Osteoblast (primary cell): ENCODE measurements at places on chromosomes 12 and 14. TPM values are rescaled to one million over a fixed set of nuclear protein-coding genes. Genes with fewer than 3 reads are reported as not detected.

- H3K4me3 ChIP-seq = peak overlapping the region; percentile 91
- no peak for DNase-seq
- H3K27ac ChIP-seq = peak overlapping the region; percentile 97
- no peaks in the 10 kb centered on the region for H3K27me3 ChIP-seq
Observed at GRCh38 chr12:71840231-71840847, 780 bp downstream of the TBC1D15 start.

- no peak for DNase-seq
- H3K4me1 ChIP-seq = no peaks in the 10 kb centered on the region
Observed at GRCh38 chr12:114287821-114288525, 118.0 kb downstream of the TBX5 start.

- H3K36me3 ChIP-seq = no peaks in the 10 kb centered on the region
- H3K27me3 ChIP-seq = no peaks in the 10 kb centered on the region
- H3K27ac ChIP-seq = no peak overlapping the region
Observed at GRCh38 chr14:24518851-24519250, 10.8 kb upstream of the CMA1 start.

DNA sequence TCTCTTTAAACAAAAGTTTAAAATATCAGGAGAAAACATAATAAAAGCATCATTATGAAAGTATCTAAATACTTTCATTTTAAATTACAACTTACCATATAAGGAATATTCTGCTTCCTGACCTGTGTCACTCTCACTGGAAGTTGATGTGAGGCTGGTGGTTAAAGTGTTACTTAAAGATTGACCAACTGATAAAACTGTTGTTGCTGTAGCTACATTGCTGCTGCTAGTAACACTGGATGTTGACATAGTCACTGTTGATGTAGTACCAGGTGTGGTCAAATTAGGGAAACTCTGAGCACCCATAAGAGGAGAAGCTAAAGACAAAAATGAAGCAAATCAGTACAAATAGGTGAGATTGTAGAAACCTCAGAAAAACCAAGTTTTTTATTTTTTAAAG is 79.9 kb downstream of the HECTD1 start:
- H3K27me3 ChIP-seq = no peaks in the 10 kb centered on the region
- DNase-seq = no peak
- H3K4me3 ChIP-seq = no peak overlapping the region
- H3K27ac ChIP-seq = no peak overlapping the region
- H3K36me3 ChIP-seq = peaks cover 54% of the 10 kb centered on the region
- H3K4me1 ChIP-seq = no peaks in the 10 kb centered on the region

Gene TAS2R13
- total RNA-seq = 2.9 and 3.8 TPM in 2 replicates

- H3K4me1 ChIP-seq = peaks cover 71% of the 10 kb centered on the region
- no peak for DNase-seq
- peak overlapping the region; percentile 42 for H3K27ac ChIP-seq
- H3K36me3 ChIP-seq = peaks cover 39% of the 10 kb centered on the region
- no peaks in the 10 kb centered on the region for H3K27me3 ChIP-seq
Observed at GRCh38 chr12:12817616-12818015, 4.5 kb downstream of the DDX47 start.

Gene TSPAN19
- not detected in 2 replicates for total RNA-seq

DNA sequence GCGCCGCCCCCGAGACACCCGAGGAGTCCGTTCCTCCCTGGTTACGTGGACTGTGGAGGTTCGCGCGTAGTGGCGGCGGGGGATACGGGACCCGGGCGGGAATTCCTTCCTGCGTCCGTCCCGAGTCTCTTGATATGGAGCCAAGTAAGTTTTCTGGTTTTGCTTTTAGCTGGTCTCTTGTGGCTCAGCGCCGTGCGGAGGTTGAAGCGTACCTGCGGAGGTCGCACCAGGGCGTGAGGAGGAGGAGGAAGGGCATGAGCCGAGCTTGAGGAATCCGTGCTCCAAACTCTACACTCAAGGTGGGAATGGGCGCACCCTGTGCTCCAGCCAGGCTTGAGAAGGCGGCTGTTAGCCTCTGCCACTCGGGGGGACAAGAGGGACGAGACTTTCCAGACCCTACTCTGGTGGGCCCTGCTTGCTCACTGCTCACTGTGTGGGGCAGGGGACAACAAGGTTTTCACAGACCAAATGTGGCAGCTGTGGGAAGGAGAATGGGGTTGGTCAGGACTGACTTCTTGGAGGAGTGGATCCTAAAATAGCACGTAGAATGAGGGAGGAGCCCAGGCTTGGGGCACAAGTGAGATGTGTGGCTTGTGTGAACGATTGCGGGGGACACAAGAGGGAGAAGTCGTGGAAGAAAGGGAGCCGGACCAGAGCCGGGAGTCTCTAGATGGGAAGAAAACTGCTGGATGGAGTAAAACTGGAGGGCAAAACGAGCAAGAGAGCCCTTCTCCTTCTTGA is 577 bp downstream of the ATG101 start:
- H3K27me3 ChIP-seq = no peaks in the 10 kb centered on the region
- peaks cover 58% of the 10 kb centered on the region for H3K4me1 ChIP-seq

GRCh38 chr12:14403711-14404196 is 38.3 kb downstream of the ATF7IP start:
- DNase-seq = peak; percentile 36
- no peaks in the 10 kb centered on the region for H3K36me3 ChIP-seq
- peak overlapping the region; percentile 67 for H3K27ac ChIP-seq
- H3K4me3 ChIP-seq = peak overlapping the region; percentile 13

- H3K27ac ChIP-seq = no peak overlapping the region
- no peaks in the 10 kb centered on the region for H3K36me3 ChIP-seq
- no peak for DNase-seq
- H3K27me3 ChIP-seq = no peaks in the 10 kb centered on the region
- H3K4me3 ChIP-seq = no peak overlapping the region
Observed at GRCh38 chr14:65223636-65224035, 121.3 kb upstream of the MAX start.

- DNase-seq = no peak
- H3K27me3 ChIP-seq = no peaks in the 10 kb centered on the region
- no peak overlapping the region for H3K27ac ChIP-seq
- no peak overlapping the region for H3K4me3 ChIP-seq
Observed at GRCh38 chr12:65586796-65587195, 237.5 kb upstream of the HMGA2 start.

Gene MIPOL1
- 9.0 and 9.7 TPM in 2 replicates for total RNA-seq

GRCh38 chr12:4172999-4173398 is 100.6 kb upstream of the CCND2 start:
- H3K4me1 ChIP-seq = no peaks in the 10 kb centered on the region
- H3K36me3 ChIP-seq = no peaks in the 10 kb centered on the region
- DNase-seq = no peak
- no peaks in the 10 kb centered on the region for H3K27me3 ChIP-seq
- H3K27ac ChIP-seq = no peak overlapping the region

Gene C12orf54
- total RNA-seq = not detected in 2 replicates

DNA sequence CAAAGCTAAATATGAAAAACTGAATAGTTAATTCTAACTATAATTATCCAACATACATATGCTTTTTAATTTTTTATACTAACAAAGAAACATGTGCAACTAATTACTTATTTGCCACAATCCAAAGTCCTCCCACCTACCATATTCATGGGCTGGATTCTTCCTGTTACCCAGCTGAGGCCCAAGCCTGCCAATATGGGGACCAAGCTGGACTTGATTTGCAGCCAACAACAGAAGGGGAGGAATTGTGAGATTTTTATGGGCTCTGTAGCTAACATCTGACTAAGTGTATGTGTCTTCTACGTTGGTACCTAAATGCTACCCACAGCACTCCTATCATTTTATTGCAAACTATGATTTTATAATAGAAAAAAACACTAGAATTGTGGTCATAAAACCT is 13.1 kb upstream of the ANKS1B start:
- H3K36me3 ChIP-seq = no peaks in the 10 kb centered on the region
- no peak overlapping the region for H3K27ac ChIP-seq
- H3K4me1 ChIP-seq = no peaks in the 10 kb centered on the region
- H3K4me3 ChIP-seq = no peak overlapping the region
- DNase-seq = no peak

GRCh38 chr14:44109036-44109435 is 398.0 kb downstream of the FSCB start:
- no peaks in the 10 kb centered on the region for H3K36me3 ChIP-seq
- H3K27ac ChIP-seq = no peak overlapping the region
- no peak for DNase-seq
- no peaks in the 10 kb centered on the region for H3K4me1 ChIP-seq
- no peaks in the 10 kb centered on the region for H3K27me3 ChIP-seq
